Small intestine (tissue), 16 donors: ENCODE measurements at places on chromosomes 6 and 20.

DNA sequence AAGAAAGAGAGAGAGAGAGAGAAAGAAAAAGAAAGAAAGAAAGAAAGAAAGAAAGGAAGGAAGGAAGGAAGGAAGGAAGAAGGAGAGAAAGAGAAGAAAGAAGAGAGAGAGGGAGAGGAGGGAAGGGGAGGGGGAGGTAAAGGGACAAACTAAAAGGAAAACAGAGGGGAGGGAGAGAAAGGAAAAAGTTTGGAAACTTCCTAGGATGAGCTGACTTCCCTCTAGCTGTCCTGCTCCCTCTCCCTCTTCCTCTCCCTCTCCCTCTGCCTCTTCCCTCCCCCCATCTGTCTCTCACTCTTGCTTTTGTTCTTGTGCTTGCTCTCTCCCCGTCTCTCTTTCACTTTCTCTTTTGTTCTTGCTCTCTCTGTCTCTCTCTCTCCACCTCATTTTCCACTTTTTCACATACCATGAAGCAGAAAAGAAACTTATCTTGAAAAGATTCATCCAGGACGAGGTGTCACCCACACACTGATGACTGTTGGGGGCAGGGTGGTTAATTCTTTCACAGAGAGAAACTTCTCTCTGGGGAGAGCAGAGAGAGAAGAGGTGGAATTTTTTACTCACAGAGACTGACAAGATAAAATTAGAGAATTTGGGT lies 56.4 kb upstream of the DUSP22 start:
- no peaks in the 10 kb centered on the region for H3K27me3 ChIP-seq
- H3K4me3 ChIP-seq: no peak overlapping the region
- DNase-seq: peak; percentile 26
- peak overlapping the region; percentile 53 for H3K27ac ChIP-seq

DNA sequence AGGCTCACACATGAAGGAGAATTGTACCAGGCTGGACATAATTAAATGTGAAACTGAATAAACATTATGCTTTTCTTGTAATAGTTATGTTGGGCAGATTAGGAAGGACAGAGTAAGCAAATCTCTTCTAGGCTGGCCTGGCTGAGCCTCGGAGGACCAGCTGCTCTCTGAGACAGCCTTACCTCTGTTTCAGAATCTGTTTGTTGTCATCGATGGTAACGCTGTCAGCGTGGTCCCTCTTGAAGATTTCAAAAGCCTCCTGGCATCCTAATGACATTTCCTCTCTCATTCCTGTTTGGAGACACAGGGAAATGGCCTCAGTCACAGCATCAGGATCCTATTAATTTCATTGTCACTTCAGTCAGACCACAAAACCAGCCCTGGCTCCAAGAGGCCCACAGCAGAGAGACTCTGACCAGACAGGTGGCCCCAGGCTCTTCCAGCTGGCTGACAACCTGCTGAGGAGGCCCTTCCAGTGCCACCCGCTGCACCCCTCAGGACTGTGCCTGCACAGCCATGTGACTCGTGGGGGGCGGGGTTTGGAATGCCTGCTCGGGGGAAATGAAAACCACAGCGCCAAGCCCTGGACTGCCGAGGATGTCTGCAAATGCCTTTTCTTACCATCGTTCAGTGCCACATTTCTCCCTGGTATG lies 108.5 kb upstream of the KCNK16 start:
- H3K4me1 ChIP-seq: peaks cover 2% of the 10 kb centered on the region
- peak; percentile 62 for DNase-seq
- no peaks in the 10 kb centered on the region for H3K36me3 ChIP-seq

DNA sequence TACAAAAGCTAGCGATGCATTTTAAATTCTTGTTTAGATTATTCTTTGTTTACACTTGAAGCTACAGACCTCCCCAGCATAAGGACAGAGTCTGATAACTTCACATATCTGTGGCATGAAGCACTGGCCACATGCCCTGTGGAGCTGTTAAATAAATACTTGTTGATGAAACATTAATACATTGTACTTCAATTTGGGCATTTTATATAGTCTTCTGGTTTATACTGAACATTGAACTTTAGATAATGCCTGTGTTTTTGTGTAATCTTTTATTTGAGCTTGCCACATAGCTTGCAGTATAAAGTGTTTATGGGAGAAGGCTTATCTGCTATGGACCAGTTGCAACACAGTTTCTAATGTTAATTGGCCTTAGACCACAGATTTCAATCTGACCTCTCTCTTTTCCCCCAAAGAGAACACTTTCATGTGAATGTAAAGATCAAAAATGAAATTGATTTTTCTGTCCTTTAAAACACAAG lies 48.2 kb downstream of the FRK start:
- H3K4me3 ChIP-seq: no peak overlapping the region
- peak overlapping the region; percentile 38 for H3K27ac ChIP-seq

- no peaks in the 10 kb centered on the region for H3K4me1 ChIP-seq
- H3K36me3 ChIP-seq: peaks cover 17% of the 10 kb centered on the region
- DNase-seq: no peak
- H3K27ac ChIP-seq: no peak overlapping the region
- H3K4me3 ChIP-seq: no peak overlapping the region
- H3K27me3 ChIP-seq: no peaks in the 10 kb centered on the region
These were observed 44.1 kb downstream of the BLTP3A start for GRCh38 chr6:34836008-34836407.

GRCh38 chr6:163525926-163526325 lies 111.4 kb downstream of the QKI start:
- no peaks in the 10 kb centered on the region for H3K27me3 ChIP-seq
- no peak for DNase-seq
- H3K4me1 ChIP-seq: no peaks in the 10 kb centered on the region
- H3K36me3 ChIP-seq: no peaks in the 10 kb centered on the region

DNA sequence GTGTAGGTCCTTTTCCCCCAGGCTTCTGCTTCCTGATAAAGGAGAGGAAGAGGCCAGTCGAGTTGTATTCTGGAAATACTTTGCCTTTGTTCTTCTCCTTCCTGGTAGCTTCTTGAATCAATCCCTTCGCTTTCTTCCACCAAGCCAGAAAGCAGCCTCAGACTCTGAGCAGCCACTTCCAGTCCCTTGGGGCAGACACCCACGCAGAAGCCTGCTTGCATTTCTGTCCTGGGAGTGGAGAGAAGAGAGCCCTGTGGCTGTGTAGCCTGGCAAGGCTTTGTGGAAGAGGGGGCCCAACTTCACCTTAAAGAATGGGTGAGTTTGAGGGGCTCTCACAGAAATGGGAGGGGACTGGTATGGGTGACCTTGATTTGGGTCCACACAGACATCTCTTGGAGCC lies 211.0 kb upstream of the SSTR4 start:
- no peaks in the 10 kb centered on the region for H3K36me3 ChIP-seq
- no peaks in the 10 kb centered on the region for H3K27me3 ChIP-seq

DNA sequence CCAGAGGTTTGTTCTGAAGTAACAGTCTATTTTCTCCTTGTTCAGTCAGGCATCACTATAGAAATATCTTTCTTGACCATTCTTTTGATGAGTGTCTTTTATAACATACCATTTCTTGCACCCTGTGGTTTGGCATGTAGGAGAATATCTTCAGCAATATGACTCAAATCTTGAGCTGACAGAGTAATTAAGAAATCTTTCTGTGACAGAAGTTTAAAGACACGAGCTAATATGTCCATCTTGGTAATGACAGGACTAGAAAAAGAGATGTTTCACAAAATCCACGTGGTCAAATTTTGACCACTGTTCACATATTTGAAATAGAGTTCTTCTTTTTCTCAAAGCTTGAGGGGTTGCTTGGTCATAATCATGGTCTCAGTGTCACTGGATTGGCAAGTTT lies 149.9 kb downstream of the MYB start:
- no peak overlapping the region for H3K27ac ChIP-seq
- no peaks in the 10 kb centered on the region for H3K36me3 ChIP-seq
- DNase-seq: no peak
- no peaks in the 10 kb centered on the region for H3K4me1 ChIP-seq

- no peak overlapping the region for H3K4me3 ChIP-seq
- H3K36me3 ChIP-seq: no peaks in the 10 kb centered on the region
- H3K4me1 ChIP-seq: no peaks in the 10 kb centered on the region
- H3K27me3 ChIP-seq: no peaks in the 10 kb centered on the region
These were observed 79.3 kb downstream of the AHI1 start for GRCh38 chr6:135418040-135418760.

DNA sequence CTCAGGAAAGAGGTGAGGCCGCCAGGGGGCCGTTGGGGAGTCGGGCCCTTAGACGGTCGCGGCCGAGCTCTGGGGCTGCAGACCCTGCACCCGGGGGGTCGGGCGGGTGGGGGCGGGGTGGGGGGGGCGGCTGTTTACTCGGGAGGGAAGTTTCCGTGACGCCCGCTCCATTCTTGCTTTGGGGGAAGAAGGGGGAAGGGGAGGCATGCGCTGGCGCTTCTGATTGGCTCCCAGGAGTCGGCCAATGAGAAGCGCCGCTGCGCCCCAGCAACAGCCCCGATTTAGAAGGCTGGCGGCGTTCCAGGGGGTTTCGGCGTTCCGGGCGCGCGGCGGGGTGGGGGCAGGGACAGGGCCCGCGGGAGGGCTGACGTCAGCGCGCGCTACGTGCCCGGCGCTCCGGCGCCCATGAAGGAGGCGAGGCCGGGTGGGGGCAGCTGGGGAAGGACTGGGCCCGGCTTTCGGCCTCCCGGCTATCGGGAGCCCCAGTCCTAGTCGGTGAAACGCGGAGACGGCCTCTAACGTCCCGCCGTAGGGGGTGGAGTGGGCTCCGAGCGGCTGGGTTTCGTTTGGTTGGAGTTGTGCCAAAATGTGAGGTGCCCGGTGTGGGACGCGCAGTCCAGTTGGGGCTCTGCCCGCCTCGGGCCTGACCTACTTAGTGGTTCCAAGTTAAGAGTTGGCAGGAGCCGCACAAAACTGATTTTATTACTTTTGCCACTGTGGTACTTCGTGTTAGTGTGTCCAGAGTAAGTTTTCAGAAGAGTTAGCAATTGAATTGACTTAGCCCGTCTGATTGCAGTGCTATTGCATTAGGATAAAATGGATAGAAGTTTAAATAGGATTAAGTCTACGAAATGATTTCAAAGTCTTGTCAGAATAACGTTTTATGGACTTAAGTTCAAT lies 1.1 kb downstream of the PNRC1 start:
- peaks cover 2% of the 10 kb centered on the region for H3K4me1 ChIP-seq
- no peaks in the 10 kb centered on the region for H3K36me3 ChIP-seq
- DNase-seq: peak; percentile 96
- no peaks in the 10 kb centered on the region for H3K27me3 ChIP-seq
- peak overlapping the region; percentile 100 for H3K27ac ChIP-seq

DNA sequence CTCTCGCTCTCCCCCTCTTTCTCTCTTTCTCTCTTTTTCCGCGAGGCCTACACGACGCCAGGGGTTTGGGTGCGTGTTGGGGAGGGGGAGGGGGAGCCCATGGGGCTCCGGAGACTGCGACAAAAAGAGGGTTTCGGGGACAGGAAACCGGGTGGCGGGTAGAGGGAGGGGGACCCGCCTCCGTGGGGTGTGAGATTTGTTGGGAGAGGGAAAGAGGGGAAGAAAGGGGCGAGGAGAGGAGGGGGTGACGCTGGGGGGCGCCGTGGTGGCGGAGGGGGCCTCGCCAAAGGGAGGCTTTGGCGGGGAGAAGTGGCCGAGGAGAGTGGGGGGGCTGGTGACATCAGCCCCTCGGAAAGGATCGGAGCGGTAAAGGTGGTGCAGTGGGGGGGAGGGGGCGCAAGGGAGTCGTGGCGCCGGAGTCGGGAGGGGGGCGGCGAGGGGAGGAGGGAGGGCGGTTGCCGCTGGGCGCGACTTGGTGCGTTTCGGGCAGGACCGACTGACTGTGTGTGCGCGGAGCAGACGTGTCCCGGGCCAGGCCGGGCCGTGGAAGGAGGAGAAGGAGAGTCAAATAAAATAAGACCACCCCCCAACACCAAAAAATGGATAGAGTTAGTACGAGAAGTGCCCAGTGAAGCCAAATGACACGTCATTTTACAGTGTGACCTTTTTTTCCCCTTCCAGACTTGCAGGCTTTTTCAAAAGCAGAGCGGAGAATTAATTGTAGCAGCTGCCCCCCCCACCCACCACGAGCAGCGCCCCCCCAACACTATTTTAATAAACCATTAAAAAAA lies 39.8 kb downstream of the GNAS start:
- no peaks in the 10 kb centered on the region for H3K27me3 ChIP-seq
- no peaks in the 10 kb centered on the region for H3K36me3 ChIP-seq
- DNase-seq: peak; percentile 79
- H3K4me1 ChIP-seq: peaks cover 8% of the 10 kb centered on the region
- peak overlapping the region; percentile 98 for H3K27ac ChIP-seq

GRCh38 chr6:28648035-28648877 lies 122.6 kb downstream of the GPX5 start:
- H3K4me1 ChIP-seq: no peaks in the 10 kb centered on the region
- peak; percentile 66 for DNase-seq
- H3K4me3 ChIP-seq: peak overlapping the region; percentile 48
- no peaks in the 10 kb centered on the region for H3K27me3 ChIP-seq
- no peaks in the 10 kb centered on the region for H3K36me3 ChIP-seq

- no peaks in the 10 kb centered on the region for H3K27me3 ChIP-seq
- no peaks in the 10 kb centered on the region for H3K36me3 ChIP-seq
- peak overlapping the region; percentile 46 for H3K27ac ChIP-seq
- H3K4me1 ChIP-seq: peaks cover 53% of the 10 kb centered on the region
These were observed 12.8 kb downstream of the PTPRK start for GRCh38 chr6:128507337-128508310.

DNA sequence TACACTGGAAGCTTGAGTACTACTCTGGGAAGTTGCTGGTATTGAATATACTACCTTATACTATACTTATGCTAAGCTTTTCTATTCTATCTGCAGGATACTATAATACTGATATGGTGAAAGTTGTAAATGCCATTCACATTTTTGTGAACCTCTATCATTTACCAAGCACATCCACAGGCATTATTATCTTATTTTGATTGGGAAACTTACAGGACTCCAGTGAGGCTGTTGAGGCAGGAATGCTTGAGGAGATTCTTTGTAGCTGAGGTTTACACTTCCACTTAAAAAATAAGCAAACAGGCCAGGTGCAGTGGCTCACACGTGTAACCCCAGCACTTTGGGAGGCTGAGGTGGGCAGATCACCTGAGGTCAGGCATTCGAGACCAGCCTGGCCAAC lies 442.9 kb downstream of the QKI start:
- no peaks in the 10 kb centered on the region for H3K36me3 ChIP-seq
- DNase-seq: no peak
- no peaks in the 10 kb centered on the region for H3K4me1 ChIP-seq
- no peak overlapping the region for H3K4me3 ChIP-seq
- H3K27ac ChIP-seq: no peak overlapping the region

GRCh38 chr20:5171790-5172164 lies 45.0 kb downstream of the CDS2 start:
- DNase-seq: no peak
- no peak overlapping the region for H3K4me3 ChIP-seq
- peaks cover 45% of the 10 kb centered on the region for H3K36me3 ChIP-seq
- H3K27ac ChIP-seq: no peak overlapping the region
- H3K4me1 ChIP-seq: no peaks in the 10 kb centered on the region
